K562 (cell line): ENCODE measurements at places on chromosomes 4 and X.

- no peaks in the 10 kb centered on the region for H3K4me1 ChIP-seq
- no peak overlapping the region for H3K27ac ChIP-seq
- no peaks in the 10 kb centered on the region for H3K27me3 ChIP-seq
- H3K36me3 ChIP-seq = no peaks in the 10 kb centered on the region
- DNase-seq = no peak
Measured at GRCh38 chr4:119932277-119932676, 134.4 kb downstream of the MAD2L1 start.

DNA sequence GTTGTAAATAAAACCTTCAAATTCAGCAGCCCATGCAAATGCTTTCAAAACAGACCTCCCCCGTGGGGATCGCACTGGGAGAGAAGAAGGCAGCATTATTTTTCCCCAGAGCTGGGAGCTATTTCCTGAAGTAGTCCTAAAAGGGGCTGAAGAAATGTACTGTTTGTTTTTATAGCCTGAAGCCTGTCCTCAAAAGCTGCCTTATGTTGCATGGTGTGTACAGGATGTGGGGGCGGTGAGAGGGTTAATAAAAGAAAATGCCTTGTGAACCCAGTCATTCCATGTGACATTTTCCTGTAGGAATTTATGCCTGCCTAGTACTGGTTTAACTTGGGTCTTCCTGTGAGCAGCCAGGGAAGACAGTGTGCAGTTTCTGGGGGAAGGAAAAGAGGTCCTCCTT is 144.1 kb downstream of the SOWAHB start:
- no peak overlapping the region for H3K27ac ChIP-seq
- no peaks in the 10 kb centered on the region for H3K4me1 ChIP-seq
- H3K4me3 ChIP-seq = no peak overlapping the region
- H3K27me3 ChIP-seq = peaks cover 21% of the 10 kb centered on the region
- no peaks in the 10 kb centered on the region for H3K36me3 ChIP-seq
- no peak for DNase-seq

- no peak overlapping the region for H3K27ac ChIP-seq
- H3K36me3 ChIP-seq = no peaks in the 10 kb centered on the region
- no peak overlapping the region for H3K4me3 ChIP-seq
- no peaks in the 10 kb centered on the region for H3K27me3 ChIP-seq
- no peaks in the 10 kb centered on the region; the same call in 2 of the 3 replicates for H3K4me1 ChIP-seq
Measured at GRCh38 chr4:158255727-158256324, 45.5 kb downstream of the TMEM144 start.

GRCh38 chr4:121873604-121874003 is 3.3 kb upstream of the BBS7 start:
- no peak overlapping the region for H3K4me3 ChIP-seq
- no peak for DNase-seq
- H3K27me3 ChIP-seq = no peaks in the 10 kb centered on the region
- no peaks in the 10 kb centered on the region for H3K36me3 ChIP-seq
- H3K4me1 ChIP-seq = peaks cover 7% of the 10 kb centered on the region

- no peak overlapping the region for H3K27ac ChIP-seq
- DNase-seq = no peak
- H3K4me3 ChIP-seq = no peak overlapping the region
- H3K4me1 ChIP-seq = no peaks in the 10 kb centered on the region
- H3K27me3 ChIP-seq = no peaks in the 10 kb centered on the region
- no peaks in the 10 kb centered on the region for H3K36me3 ChIP-seq
Measured at GRCh38 chrX:84873176-84873575, 130.5 kb upstream of the APOOL start.

DNA sequence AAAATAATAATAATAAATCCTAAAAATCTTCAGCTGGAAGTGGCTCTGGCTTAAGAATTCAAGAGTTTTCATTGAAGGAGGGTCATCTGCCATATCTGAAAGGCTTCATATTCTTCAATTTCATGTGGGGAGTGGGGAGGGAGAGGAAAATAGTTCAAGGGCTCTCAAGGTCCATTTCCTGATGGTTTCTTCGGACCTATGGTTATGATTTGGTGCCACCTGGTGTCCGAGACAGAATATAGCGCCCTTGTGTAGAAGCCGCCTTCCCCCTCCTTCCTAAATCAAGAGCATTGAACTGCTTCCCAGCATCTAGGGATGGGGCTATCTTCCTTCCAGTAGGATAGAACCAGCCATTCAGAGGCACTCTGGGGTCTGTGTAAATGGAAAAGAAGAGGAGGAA is 34.3 kb downstream of the NLGN3 start:
- no peak overlapping the region for H3K4me3 ChIP-seq
- DNase-seq = peak; percentile 50
- H3K27me3 ChIP-seq = no peaks in the 10 kb centered on the region

GRCh38 chr4:109359040-109359646 is 56.7 kb upstream of the COL25A1 start:
- H3K4me1 ChIP-seq = no peaks in the 10 kb centered on the region
- no peak overlapping the region for H3K4me3 ChIP-seq
- no peak overlapping the region for H3K27ac ChIP-seq
- no peaks in the 10 kb centered on the region for H3K36me3 ChIP-seq
- DNase-seq = no peak

- no peaks in the 10 kb centered on the region for H3K27me3 ChIP-seq
- no peak overlapping the region for H3K4me3 ChIP-seq
- H3K27ac ChIP-seq = no peak overlapping the region
Measured at GRCh38 chr4:46506876-46507275, 116.9 kb upstream of the GABRA2 start.

- H3K27ac ChIP-seq = no peak overlapping the region
- H3K27me3 ChIP-seq = no peaks in the 10 kb centered on the region
- H3K4me3 ChIP-seq = no peak overlapping the region
- H3K4me1 ChIP-seq = no peaks in the 10 kb centered on the region
- H3K36me3 ChIP-seq = peaks cover 87% of the 10 kb centered on the region
- peak; percentile 42 for DNase-seq
Measured at GRCh38 chr4:145154573-145154972, 25.8 kb downstream of the OTUD4 start.

DNA sequence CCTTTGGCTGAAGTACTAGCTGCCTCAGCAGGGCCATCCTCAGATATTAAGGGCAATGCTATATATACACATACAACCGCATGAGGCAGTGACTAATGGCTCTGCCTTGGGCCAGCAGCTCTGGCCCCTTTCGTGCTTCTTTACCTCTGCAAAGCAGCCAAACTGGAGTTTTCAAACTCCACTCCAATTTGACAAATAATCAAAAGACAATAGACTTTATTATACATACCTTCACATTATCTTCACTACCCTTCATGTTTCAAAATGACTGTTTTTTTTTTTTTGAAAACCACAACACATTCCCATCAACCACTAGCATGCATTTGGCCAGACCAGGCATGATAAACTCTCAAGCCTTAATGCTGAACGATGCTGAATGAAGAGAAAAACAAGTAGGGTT is 187.7 kb downstream of the ENOX2 start:
- no peak overlapping the region for H3K4me3 ChIP-seq
- DNase-seq = no peak
- no peaks in the 10 kb centered on the region for H3K27me3 ChIP-seq
- no peaks in the 10 kb centered on the region; the same call in 2 of the 3 replicates for H3K36me3 ChIP-seq
- H3K4me1 ChIP-seq = peaks cover 23% of the 10 kb centered on the region
- no peak overlapping the region for H3K27ac ChIP-seq

DNA sequence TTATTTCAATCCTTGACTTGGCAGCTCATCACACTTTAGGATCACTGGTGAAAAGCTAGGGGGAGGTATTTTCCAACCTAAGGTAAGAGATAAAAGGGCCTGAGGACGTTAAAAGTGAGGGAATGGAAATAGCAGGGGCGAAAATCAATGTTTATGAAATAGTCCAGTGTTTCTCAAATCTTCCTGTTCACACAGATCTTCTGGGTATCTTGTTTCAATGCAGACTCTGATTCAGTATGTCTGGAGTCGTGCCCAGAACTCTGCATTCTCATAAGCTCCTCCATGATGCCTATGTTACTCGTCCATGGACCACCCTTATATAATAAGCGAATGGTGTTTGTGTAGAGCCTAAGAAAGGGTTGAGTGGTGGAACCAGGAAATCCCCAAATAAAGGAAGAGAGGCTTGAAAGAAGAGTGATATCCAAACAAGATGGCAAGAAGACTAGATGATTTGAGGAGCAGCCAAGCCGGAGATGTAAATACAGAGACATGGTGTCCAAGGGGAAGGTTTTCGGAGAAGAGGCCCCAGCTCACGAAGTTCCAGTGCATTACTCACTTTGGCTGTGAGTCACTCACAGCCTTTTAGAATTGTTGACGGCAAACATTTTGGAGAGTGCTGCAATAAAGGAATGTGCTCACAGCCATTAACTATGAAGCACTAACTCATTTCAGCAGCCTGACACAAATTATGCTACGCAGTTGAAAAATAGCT is 215.6 kb upstream of the PPARGC1A start:
- H3K4me1 ChIP-seq = no peaks in the 10 kb centered on the region
- no peak overlapping the region for H3K4me3 ChIP-seq
- H3K27ac ChIP-seq = no peak overlapping the region
- no peaks in the 10 kb centered on the region for H3K27me3 ChIP-seq

GRCh38 chrX:131405497-131405896 is 116.4 kb upstream of the IGSF1 start:
- no peaks in the 10 kb centered on the region for H3K4me1 ChIP-seq
- no peak overlapping the region for H3K27ac ChIP-seq
- no peak overlapping the region for H3K4me3 ChIP-seq
- no peaks in the 10 kb centered on the region for H3K27me3 ChIP-seq

GRCh38 chr4:109005523-109005922 is 242.7 kb upstream of the ETNPPL start:
- H3K36me3 ChIP-seq = no peaks in the 10 kb centered on the region
- DNase-seq = no peak
- no peak overlapping the region for H3K27ac ChIP-seq
- no peaks in the 10 kb centered on the region for H3K4me1 ChIP-seq
- H3K27me3 ChIP-seq = no peaks in the 10 kb centered on the region
- H3K4me3 ChIP-seq = no peak overlapping the region

DNA sequence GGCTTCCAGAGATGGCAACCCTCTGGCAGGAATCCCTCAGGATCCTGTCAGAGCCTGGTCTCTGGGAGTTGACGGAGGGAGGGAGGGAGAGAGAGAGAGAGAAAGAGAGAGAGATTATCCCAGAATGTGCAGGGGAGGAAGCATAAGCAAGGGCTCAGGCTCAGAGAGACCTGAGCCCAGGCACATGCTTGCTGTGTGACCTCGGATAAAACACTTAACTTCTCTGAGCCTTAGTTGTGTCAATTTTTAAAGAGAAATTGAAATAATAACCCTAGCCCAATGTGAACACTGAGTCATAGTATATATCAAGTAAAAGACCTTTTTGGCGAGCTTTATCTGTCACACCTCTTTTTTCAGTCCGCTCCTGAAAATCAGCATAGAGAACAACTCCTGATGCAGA is 473 bp upstream of the USP51 start:
- peak overlapping the region; percentile 88; the same call in 2 of the 3 replicates for H3K27ac ChIP-seq
- H3K27me3 ChIP-seq = no peaks in the 10 kb centered on the region
- H3K4me1 ChIP-seq = peaks cover 6% of the 10 kb centered on the region; the same call in 2 of the 3 replicates
- no peak for DNase-seq
- H3K4me3 ChIP-seq = peak overlapping the region; percentile 61

DNA sequence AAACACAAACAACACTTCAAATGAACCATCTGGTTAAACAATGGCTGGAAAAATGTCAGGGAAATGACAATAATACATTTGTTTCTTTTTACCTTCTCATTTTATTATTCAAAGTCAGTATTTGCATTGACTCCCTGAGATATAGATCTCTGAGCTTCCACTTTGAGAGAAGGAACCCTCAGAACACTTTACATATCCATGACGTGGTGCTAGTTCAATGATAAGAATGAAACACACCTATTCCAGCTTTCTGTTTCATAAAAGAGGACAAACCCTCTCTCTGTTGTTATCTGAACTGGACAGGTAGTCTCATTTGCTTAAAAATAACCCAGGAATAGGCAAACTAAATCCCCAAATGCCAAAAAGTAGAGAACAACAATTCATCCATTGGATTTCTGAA is 65.3 kb upstream of the CCSER1 start:
- no peaks in the 10 kb centered on the region for H3K4me1 ChIP-seq
- H3K36me3 ChIP-seq = no peaks in the 10 kb centered on the region
- no peak overlapping the region for H3K27ac ChIP-seq

GRCh38 chr4:127580300-127580699 is 52.5 kb upstream of the INTU start:
- no peak for DNase-seq
- no peaks in the 10 kb centered on the region for H3K36me3 ChIP-seq
- peaks cover 11% of the 10 kb centered on the region; the same call in 1 of the 2 replicates for H3K27me3 ChIP-seq
- no peak overlapping the region for H3K4me3 ChIP-seq
- H3K4me1 ChIP-seq = peaks cover 9% of the 10 kb centered on the region
- no peak overlapping the region for H3K27ac ChIP-seq

DNA sequence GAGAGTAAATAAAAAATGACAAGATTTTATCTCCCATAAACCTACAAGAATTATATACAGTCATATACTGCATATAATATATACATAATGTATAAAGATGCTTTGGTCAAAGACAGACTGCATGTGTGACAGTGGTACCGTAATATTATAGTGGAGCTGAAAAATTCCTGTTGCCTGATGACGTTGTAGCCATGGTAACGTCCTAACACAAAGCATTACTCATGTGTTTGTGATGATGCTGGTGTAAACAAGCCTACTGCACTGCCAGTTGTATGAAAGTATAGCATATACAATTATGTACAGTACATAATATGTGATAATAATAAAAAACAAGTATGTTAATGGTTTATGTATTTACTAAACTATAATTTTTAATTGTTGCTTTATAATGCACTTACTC is 245.2 kb upstream of the CENPE start:
- no peak overlapping the region for H3K4me3 ChIP-seq
- H3K4me1 ChIP-seq = no peaks in the 10 kb centered on the region

GRCh38 chr4:90546114-90546513 is 418.9 kb downstream of the CCSER1 start:
- no peaks in the 10 kb centered on the region for H3K4me1 ChIP-seq
- H3K27ac ChIP-seq = no peak overlapping the region
- H3K36me3 ChIP-seq = no peaks in the 10 kb centered on the region
- no peaks in the 10 kb centered on the region for H3K27me3 ChIP-seq

GRCh38 chr4:138086611-138087041 is 155.5 kb downstream of the SLC7A11 start:
- no peaks in the 10 kb centered on the region for H3K27me3 ChIP-seq
- no peaks in the 10 kb centered on the region for H3K4me1 ChIP-seq
- H3K27ac ChIP-seq = no peak overlapping the region
- no peaks in the 10 kb centered on the region for H3K36me3 ChIP-seq
- no peak overlapping the region for H3K4me3 ChIP-seq

DNA sequence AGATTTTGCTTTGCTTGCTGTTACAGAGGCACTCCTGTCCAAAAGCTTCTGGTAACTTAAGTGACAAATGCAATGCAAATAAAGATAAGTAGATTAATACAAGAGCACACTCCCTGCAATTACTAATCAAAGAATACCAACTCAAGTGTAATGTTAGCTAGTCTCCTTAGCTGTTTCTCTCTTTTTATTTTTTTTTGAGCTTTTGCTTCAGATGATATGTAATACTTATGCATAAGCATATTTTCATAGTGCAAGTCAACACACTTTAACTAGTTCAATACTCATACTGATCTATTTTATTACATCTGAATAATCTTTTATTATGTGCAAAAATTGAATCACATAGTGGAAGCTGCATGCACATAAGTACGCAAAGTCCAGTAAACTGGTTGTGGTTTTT is 2.7 kb downstream of the SLC7A11 start:
- peaks cover 26% of the 10 kb centered on the region for H3K4me1 ChIP-seq
- DNase-seq = no peak
- H3K36me3 ChIP-seq = peaks cover 15% of the 10 kb centered on the region
- no peaks in the 10 kb centered on the region for H3K27me3 ChIP-seq
- H3K27ac ChIP-seq = peak overlapping the region; percentile 99; the same call in 2 of the 3 replicates
